ENCODE measurements at places on chromosomes 1 and 21.

GRCh38 chr1:1075148-1075935 is 1.2 kb upstream of the RNF223 start:
- DNase-seq, result no peak

DNA sequence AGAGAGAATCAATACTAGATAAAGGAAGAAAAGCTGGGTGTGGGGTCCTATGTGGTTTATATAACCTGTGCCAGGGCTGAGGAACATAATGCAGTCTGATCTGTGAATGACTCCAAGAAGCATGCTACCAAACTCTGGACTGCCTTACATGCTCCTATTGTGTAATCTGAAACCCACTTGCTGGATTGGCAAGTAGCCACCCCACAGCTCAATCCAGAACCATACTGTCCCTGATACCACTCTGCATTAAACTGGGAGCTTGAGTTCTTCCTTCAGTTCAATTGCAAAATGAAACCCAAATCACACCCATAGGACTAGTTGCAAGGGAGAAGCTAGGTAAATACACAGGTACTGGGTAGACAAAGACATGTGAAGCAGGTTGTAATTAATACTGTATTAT is 115.4 kb upstream of the NEGR1 start:
- peak; percentile 68 for DNase-seq

DNA sequence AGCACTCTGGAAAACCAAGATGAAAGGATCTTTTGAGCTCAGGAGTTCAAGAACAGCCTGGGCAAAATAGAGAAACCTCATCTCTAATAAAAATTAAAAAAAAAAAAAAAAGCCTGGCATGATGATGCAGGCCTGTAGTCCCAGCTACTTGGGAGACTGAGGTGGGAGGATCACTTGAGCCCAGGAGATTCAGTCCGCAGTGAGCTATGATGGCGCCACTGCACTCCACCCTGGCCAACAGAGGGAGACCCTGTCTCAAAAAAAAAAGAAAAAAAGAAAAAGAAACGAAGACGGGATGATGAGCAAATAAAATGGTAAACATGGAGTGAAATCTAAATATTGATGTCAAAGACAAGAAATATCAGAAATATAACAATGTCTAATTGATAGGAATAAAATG is 31.6 kb downstream of the ATP2B4 start:
- DNase-seq, result no peak

DNA sequence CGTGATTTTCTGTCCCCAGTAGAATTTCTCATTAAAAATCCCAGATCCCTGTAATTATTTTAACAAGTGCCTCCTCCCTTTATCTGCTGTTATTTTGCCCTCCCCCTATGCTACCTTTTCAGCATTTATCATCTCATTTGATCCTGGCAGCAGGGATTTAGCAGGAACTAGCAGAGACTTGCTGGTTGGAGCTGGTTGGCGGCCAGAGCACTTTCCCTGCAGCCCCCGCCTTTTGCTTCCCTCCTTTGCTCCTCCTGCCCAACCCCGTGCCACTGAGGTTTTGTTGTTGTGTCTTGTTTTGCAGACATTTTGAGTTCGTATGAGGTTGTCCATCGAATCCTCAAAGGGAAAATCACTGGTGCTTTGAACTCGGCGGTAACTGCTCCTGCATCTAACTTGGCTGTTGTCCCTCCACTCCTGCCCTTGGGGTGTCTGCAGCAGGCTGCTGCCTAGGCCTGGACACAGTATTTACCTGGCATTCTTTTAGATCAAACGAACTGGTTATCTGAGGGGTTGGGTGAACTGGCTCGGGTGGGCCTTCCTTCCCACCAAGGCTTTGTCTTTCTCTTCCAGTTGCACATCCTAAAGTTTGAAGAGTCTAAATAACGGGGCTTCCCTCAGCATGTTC is 11.2 kb downstream of the UBE2Q1 start:
- no peak for DNase-seq

DNA sequence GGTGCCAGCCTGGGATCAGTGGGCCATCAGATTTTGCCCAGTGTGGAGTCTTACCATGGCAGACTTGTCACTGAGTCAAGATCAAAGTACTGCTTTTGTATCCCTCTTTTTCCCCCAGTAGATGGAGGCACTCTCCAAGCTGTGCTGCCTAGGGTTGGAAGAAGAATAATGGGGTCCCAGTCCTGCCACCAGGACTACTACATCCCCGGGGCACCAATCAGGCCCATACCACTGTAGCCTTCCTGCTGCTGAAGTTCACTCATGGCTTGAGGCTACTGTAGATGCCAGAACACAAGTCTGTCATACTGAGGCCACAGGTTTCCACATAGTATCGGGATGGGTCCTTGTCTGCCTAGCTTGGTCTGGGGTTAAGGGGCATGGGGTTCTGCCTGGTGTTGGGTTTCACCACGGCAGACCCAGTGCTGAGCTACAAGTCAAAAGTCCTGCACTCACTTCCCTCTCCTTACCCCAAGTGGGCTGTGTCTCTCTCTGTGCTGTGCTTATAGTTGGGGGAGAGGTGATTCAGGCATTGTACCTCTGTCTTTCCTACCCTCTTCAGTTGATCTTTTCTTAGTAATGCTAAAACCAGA is 53.4 kb downstream of the PKN2 start:
- no peak for DNase-seq

- peak; percentile 95 for DNase-seq
Observed at GRCh38 chr1:214123061-214123784, 135.4 kb downstream of the PROX1 start.

DNA sequence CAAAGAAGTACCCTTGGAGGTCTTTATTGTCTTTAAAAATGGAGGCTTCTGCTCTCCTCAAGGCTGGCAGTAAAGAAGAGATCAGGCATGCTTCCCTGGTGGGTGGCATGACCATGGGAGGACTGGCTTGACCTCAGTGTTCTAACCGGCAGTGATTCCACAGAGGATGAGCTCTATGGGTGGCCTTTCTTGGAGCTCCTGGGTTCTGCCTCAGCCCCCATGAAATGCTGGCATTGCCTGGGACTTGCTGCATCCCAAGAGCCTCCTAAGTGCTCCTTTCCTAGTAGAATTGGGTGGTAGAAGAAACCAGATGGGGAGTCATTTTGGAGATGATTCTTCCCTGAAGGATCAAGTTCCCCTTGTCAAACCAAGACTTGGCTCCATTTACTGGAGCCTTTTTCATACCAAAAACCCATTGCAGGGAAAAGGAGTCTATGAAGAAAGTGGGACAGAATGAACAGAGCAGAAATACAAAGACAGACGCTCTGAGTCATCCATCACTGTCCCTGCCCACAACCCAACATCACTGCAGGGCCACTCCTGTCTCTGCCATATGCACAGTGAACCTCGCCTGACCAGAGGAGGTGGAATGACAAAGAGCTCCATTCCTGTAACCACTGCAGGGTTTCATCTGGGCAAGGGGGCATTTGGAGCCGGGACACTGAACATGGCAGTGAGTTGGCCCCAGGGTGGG is 42.4 kb downstream of the RIMS3 start:
- DNase-seq, result no peak

DNA sequence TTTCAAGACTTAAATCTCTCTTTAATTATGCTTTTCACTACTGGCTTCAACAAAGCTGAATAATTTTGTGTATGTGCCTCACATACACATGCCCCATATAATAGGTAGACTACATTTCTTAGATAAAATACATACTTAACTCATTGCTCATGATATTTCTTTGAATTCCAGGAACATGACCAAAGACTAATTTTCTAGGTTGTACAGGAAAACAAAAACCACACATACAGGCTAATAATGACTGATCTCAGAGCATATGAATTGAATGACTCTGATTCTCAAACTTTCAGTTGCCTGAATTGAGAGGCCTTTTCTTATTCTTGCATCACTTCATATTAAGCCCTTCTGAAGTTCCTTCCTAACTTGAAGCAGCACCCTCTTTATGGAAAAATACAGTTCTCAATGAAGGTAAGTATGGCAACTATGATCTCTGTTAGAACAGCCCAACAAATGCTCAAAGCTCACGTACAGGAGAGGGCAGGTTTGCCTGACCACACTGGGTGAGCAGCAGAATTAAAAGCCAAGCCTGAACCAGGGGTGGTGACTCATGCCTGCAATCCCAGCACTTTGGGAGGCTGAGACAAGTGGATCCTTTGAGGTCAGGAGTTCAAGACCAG is 22.6 kb upstream of the UAP1 start:
- DNase-seq, result no peak

- DNase-seq, result peak; percentile 8
Observed at GRCh38 chr21:29812947-29813346, 126.8 kb downstream of the GRIK1 start.

GRCh38 chr1:204345941-204346645 is 13.6 kb downstream of the PLEKHA6 start:
- DNase-seq, result no peak

DNA sequence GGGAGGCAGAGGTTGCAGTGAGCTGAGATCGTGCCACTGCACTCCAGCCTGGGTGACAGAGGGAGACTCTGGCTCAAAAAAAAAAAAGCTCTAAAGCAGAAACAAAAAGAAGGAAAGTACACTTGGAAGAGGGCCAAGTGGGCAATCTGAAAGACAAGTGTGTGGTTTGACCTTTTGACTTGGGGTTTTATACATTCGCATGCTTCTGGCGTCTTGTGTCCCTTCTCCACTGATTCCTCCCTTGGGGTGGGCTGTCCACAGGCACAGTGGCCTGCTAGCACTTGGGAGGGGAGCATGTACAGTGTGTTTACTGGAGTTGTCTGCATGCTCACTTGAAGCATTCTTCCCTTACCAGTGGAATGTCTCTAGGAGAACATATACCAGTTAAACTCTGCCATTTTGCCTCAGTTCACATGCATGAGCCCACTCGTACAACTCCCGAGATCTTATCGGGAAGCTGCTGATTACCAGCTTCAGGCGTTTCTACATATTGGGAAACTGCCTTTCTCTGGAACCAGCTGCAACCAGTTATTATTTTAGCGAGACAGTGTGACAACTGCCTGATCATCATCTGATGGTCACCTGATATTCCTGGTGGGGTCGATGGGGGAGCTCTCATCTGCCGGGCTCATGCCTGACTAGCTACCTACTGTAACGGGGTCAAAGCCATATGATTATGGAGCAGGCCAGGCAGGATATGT is 113.5 kb upstream of the ZNF678 start:
- no peak for DNase-seq

- DNase-seq, result no peak
Observed at GRCh38 chr1:27971674-27972073, 11.9 kb downstream of the XKR8 start.

DNA sequence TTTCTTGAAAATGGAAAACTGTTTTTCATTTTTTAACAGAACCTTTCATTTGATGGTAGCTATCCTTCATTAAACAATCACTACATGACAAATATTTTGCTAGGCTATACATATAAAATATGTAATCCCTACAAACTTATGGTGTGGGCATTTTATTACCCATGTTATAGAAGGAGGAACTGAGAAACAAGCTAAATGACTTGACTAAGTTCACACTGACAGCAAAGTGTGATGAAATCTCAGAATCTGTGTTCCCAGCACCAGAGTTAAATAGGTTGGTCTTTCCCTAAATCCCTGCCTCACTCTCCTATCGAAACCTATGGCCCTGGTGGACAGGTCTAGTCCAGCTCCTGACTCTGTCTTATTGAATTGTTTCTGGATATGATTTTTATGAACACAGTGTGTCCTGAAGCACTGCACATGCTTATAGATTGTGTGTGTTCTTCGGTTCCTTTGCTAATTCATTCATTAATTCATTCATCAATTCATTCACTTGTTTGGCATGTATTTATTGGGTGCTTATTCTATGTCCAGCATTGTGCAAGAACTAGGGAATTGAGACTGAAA is 301.0 kb downstream of the GRIK1 start:
- no peak for DNase-seq

DNA sequence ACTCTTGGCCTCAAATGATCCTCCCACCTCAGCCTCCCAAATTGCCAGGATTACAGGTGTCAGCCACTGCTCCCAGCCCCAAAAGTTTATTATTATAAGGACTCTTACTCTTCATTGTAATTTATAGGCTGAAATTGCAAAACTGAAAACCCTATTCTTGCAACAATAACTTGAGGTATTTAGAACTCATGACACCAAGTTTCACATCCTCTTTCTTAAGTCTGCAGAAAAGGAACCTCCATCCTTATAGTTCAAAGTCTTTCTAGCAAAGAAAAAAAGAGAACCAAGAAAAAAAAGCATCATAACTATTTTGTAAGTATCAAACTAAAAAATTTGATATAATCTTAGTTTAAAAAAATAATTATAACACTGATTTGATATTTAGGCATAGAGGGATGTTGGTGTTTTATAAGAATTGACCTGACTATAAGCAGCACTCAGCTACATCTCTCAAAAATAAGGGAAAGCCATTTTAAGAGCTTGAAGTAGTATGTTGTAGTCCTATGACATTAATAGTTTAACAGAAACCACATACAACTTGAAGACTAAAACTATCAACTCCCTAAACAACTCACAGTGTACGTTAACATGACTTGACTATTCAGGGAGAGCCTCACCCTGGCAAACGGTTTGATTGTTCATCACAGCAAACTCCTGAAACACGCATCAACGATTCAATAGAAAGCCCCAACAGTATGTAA is 122.4 kb downstream of the AKT3 start:
- no peak for DNase-seq

DNA sequence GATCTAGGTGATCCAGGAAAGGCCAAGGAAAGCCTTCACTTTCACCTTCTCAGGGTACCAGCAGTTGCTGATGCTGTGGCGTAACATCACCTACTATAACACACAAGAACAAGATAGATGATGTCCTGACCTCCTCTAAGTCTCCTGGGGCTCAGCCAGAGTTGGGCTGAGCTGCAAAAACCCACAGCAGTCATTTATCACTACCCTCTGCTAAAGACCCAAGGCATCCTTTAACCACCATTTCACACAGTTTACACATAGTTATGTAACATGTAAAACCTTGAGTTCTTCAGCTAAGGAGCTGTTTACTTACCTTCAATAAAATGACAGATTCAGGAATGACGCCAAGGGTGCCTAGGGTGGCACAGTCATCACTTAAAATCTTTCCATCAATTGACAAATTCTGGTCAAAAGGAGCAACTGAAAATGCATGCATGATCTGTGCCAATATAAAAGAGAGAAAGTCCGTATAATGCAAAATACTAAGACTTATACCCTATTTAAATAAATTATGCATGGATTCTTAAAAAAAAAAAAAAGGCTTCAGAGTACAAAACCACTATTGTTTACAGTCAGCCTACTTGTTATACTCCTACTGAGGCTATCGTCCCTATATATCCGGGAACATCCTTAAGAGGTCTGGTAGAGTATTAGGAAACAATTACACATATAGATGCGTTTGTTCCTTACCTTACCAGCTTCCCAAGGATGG is 20.7 kb upstream of the RAP1GAP start:
- DNase-seq, result no peak

DNA sequence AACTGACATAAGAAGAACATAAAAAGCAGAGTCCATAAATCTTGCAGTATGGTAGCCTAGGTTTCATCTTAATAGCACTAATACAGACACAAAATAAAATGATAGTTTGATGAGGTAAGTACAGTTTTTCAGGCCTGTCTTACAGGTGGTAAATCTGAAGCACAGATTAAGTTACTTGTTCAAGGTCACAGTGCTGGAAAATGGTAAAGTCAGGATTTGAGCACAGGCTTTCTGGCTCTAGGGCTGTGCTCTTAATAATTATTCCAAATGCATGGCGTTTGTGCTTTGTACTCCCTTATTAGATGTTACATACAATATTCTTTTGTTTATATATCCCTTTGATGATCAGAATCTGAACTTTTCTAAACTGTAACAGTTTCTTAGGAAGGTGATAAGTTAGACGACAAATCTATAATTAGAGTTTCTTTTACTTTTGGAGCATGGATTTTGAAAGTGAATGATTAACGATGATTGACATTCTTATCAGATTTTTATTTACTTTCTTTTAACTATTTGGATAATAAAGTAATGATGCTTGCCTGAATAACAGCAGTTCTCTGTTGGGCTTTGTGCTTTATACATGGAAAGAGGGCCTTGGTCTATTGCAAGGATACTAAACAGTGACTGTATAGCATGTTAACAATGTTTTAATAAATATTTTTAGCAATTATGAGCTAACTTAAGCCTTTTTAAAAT is 101.5 kb upstream of the CACYBP start:
- DNase-seq, result no peak
